ENCODE measurements at places on chromosomes 5 and 9. TPM values are rescaled to one million over a fixed set of nuclear protein-coding genes. Genes with fewer than 3 reads are reported as not detected.

RPL12 gene
- total RNA-seq = 511 TPM

SCGB3A2 gene
- not detected for total RNA-seq

CD180 gene
- total RNA-seq = 0.09 TPM

MRPL36 gene
- 3.8 TPM for total RNA-seq

HTR1A gene
- not detected for total RNA-seq

ANXA1 gene
- total RNA-seq = 1,627 TPM

GPR21 gene
- 1.9 TPM for total RNA-seq

SPINK7 gene
- total RNA-seq = not detected

DCAF10 gene
- total RNA-seq = 46.1 TPM

PCDHGB5 gene
- 8.5 TPM for total RNA-seq

CAMK2A gene
- total RNA-seq = 0.09 TPM

NDOR1 gene
- 8.6 TPM for total RNA-seq

HAVCR1 gene
- not detected for total RNA-seq

PCDHB14 gene
- 0.45 TPM for total RNA-seq

PLAC8L1 gene
- not detected for total RNA-seq

SPATA31D4 gene
- total RNA-seq = not detected

SAXO1 gene
- total RNA-seq = 0.18 TPM

ZBTB6 gene
- total RNA-seq = 9.1 TPM

GARIN3 gene
- total RNA-seq = not detected

MIER3 gene
- total RNA-seq = 31.0 TPM

INSL4 gene
- not detected for total RNA-seq

PCDHB15 gene
- total RNA-seq = not detected

CRAT gene
- total RNA-seq = 66.0 TPM

RASEF gene
- total RNA-seq = 0.41 TPM

ADGRV1 gene
- 0.18 TPM for total RNA-seq

NDUFA8 gene
- 23.5 TPM for total RNA-seq

PCDHB2 gene
- 0.82 TPM for total RNA-seq

PFN3 gene
- total RNA-seq = not detected

CCL19 gene
- total RNA-seq = not detected

PCDHGC3 gene
- 53.7 TPM for total RNA-seq

SHISAL2B gene
- not detected for total RNA-seq
